ENCODE measurements at places on chromosomes 16 and 17. TPM values are rescaled to one million over a fixed set of nuclear protein-coding genes. Genes with fewer than 3 reads are reported as not detected.

RNF222 gene
- total RNA-seq, result not detected

HSD17B1 gene
- total RNA-seq, result 5.4 TPM

TMEM97 gene
- total RNA-seq, result 78.7 TPM

PIK3R5 gene
- total RNA-seq, result 0.15 TPM

CCL16 gene
- not detected for total RNA-seq

SEZ6L2 gene
- 70.7 TPM for total RNA-seq

TNFRSF17 gene
- not detected for total RNA-seq

OTOP2 gene
- not detected for total RNA-seq

HS3ST4 gene
- total RNA-seq, result not detected

MIF4GD gene
- 34.4 TPM for total RNA-seq

PRAC1 gene
- not detected for total RNA-seq

HEATR9 gene
- not detected for total RNA-seq

TK2 gene
- 17.1 TPM for total RNA-seq

PDE6G gene
- 0.85 TPM for total RNA-seq

PERCC1 gene
- not detected for total RNA-seq

RHBDL3 gene
- total RNA-seq, result 3.2 TPM

FOXC2 gene
- 14.9 TPM for total RNA-seq

DNAH3 gene
- 0.62 TPM for total RNA-seq

SLFN12L gene
- 0.33 TPM for total RNA-seq

SEC14L1 gene
- total RNA-seq, result 279 TPM

CYB5D1 gene
- 8.6 TPM for total RNA-seq

CCL5 gene
- total RNA-seq, result 15.9 TPM

GPRC5C gene
- 57.1 TPM for total RNA-seq

ZFP3 gene
- total RNA-seq, result not detected

PRR11 gene
- 39.8 TPM for total RNA-seq

FAM83G gene
- 17.3 TPM for total RNA-seq
